Kasumi-1 (cell line): ENCODE measurements at places on chromosomes 7 and 10.

DNA sequence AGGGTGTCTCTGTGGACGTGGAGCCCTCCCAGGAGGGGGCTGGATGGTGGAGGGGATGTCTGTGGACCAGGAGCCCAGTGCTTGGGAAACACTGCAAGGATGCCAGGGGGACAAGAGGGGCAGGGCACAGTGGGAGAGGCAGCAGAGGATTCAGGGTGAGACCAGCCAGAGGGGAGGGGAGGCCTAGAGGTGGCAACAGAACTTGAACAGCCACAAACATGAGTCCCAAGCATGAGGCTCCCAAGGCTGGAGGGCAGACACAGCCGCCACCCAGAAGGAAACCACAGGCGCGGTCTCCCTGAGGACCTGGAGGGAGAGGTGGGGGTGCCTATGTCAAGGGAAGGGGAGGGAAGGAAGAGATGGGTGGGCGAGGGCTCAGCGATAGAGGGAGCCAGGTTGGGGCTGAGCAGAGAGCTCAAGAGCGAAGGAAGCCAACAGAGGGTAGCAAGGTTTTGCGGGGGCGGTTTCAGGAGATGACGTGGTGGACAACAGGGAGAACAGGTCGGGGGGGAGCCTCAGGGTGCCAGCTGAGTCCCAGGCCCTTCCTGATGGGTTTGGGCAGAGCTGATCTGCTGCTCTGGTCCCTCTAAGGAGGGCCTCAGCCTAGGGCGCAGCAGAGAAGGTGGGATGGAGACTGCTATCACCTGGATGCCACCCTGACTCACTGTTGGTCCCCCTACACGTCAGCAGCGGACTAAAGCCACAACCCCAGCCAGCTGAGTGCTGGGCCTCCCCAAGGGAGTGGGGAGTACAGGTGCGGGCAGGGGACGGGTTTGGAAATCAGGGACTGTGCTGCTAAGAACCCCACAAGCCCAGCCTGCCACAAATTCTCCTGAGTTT, 6.7 kb upstream of the PILRA start:
- DNase-seq = peak; percentile 11

DNA sequence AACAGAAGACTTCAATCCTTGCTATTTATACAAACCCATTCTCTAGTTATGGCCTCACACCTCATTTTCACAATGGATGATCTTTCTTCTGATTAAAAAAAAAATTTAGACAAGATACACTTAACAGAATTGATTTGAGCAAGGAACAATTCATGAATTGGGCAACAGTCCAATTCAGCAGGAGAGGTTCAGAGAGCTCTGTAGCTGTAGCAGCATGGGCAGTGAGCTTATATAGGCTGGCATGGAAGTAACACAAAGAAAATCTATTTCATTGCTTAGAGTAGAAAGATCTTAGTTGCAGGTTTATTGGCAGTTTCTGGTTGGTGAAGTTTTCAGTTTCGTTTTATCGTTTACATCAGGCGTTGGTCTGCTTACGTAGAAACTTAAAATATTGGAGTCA, 23.0 kb upstream of the LRGUK start:
- no peak for DNase-seq

DNA sequence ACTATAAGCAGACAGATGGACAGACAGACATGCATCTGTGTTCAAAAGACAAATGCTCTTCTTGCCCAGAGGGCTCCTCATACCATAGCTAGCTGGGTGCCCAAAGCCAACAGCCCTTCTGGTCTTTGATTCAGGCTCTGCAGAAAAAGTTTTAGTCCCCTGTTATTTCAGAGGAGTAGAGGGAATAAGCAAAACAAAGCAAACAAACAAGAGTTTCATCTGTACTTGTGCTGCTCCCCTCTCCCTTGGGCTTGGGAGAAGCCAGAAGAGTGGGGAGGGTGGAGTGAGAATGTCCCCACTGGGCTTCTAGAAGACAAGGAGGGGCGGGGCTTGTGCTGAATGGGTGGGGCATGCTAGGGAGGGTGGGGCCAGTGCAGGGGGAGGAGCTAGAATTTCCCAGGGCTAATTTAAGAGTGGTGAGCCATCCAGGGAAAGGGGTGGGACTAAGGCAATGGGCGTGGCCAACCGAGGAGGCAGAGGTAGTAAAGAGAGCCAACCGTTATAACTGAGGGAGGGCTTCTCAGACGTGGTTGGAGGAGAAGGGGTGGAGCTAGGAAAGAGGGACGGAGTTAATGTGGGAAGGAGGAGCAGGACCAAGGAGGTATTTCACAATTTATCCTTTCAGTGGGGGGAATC, 101.2 kb upstream of the MGMT start:
- no peak for DNase-seq

DNA sequence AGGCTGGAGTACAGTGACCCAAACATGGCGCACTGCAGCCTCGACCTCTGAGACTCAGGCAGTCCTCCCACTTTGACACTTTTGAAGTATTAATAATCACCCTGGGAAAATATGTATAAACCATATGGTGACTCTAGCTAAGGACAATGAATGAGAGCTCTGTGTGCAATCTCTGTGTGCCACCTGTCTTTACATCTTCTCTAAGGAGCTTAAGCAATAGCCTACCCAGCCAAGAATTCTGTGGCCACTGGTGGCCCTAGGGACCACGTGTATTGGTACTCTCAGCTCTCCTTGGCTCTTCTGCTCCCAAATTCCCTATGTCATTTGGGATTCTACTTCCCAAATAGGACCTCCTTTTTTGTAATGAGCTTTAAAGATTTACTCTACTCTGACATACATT, 23.7 kb downstream of the FGF8 start:
- no peak for DNase-seq

- DNase-seq = no peak
Observed at GRCh38 chr7:112501801-112502503, 21.2 kb downstream of the LSMEM1 start.

- no peak for DNase-seq
Observed at GRCh38 chr10:69750011-69750373, 51.7 kb upstream of the COL13A1 start.

DNA sequence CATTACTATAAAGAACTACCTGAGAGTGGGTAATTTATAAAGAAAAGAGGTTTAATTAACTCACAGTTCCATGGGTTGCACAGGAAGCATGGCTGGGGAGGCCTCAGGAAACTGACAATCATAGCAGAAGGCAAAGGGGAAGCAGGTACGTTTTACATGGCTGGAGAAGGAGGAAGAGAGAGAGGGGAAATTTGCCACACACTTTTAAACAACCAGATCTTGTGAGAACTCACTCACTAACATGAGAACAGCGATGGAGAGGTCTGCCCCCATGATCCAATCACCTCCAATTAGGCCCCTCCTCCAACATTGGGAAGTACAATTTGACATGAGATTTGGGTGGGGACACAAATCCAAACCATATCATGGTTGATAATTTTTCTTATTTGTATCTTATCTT, 51.8 kb upstream of the PPP1R9A start:
- no peak for DNase-seq

DNA sequence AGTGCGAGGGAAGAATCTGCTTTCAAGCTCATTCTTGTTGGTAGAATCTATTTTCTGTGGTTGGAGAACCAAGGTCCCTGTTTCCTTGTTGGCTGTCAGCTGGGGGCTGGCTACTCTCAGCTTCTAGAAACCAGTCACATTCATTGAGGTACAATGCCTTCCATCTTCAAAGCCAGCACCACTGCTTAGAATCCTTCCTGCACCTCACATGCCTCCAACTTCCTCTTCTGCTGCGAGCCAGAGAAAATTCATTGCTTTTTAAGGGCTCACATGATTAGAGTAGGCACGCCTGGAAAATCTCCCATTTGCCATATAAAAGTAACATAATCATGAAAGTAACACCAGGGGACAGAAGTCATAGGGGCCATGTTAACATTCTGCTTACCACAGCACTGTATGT, 28.7 kb downstream of the TES start:
- no peak for DNase-seq

DNA sequence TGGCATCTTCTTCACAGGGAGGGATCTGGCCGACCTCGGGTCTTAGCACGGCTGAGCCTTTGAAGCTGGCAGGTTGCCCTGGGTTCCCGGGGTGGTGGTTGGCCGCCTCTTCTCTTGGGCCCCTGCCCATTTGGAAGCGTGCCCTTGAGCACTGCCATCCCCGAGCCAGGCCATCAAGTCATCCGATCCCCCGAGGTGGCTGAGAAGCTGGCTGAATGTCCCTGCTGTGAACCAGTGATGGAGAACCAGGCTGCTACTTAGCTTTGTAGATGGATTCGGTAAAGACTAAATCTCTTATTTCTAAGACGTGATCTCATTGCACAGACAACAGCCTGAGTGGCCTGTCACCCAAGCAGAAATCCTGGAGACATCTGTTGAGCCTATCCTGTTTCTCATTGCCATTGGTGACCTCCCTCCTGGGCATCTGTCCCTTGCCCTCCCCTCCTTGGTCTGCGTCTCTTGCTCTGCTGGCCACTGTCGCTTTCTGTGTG, 74.3 kb downstream of the GRK5 start:
- DNase-seq = no peak

DNA sequence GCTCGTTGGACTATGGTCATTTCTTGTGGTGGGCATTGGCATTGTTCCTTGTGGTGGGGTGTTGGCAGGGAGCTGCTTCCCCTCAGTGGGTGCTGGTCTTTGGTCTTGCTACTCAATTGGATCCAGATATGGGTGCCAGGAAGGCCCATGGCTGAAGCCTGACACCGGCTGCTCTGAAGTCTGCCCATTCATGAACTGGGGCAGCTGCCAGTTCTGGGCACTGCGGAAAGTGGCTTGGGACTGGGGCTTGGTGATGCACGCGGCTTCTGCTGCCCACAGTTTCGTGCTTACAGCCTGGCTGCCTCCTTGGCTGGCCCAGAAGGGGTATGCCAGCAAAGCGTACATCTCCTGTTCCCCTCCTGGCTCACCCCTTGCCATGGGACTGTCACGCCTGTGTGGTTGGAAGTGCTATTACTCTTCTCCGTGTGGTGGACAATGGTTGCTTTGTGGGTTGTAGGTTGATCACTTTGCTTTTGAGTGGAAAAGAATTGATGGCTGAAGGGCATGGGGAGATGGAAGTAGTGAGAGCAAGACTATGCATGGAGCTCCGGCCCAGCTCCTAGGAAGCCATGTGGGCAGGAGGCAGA, 54.7 kb downstream of the ADAMTS14 start:
- DNase-seq = no peak

DNA sequence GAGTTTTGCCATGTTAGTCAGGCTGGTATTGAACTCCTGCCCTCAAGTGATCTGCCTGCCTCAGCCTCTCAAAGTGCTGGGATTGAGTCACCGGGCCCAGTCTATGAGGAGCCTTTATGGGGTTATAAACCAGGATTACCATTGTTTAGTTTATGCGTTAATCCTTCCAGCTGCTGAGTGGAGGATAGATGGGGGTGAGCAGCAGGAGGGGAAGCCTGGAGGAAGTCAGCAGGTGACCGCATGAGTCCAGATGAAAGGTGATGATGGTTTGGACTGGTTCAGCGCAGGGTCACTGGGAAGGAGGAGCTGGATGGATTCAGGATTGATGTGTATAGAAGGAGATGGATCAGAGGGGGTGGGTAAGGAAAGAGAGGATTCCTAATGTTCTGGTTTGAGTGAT, 197.1 kb downstream of the ADAM12 start:
- no peak for DNase-seq

DNA sequence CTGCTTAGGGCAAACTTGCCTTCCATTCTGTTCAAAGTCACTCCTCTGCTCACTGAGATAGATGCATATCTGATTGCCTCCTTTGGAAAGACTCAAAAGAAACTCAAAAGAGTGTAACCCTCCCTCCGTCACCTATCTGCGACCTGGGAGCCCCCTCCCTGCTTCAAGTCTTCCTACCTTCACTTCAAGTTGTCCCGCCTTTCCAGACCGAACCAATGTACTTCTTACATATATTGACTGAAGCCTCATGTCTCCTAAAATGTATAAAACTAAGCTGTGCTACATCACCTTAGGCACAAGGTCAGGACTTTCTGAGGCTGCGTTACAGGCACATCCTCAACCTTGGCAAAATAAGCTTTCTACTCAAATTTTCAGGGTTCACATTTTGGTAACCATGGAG, 77.4 kb upstream of the C1GALT1 start:
- DNase-seq = no peak

- no peak for DNase-seq
Observed at GRCh38 chr7:22329816-22330524, 27.0 kb downstream of the RAPGEF5 start.

DNA sequence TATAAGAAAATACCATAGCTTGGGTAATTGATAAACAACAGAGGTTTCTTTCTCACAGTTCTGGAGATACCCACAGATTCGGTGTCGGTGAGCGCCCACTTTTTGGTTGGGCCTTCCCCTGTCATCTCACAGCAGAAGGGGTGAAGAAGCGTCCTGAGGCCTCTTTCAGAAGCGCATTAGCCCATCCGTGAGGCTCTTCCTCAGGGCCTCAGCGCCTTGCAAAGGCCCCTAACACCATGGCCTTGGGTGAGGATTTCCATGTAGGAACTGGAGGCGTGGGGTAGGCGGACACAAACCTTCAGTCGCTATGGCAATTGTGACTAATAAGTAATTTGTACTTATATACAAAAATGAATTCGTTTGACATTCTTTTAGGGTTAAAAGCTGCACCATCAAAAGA, 316.0 kb downstream of the PTPRN2 start:
- no peak for DNase-seq

DNA sequence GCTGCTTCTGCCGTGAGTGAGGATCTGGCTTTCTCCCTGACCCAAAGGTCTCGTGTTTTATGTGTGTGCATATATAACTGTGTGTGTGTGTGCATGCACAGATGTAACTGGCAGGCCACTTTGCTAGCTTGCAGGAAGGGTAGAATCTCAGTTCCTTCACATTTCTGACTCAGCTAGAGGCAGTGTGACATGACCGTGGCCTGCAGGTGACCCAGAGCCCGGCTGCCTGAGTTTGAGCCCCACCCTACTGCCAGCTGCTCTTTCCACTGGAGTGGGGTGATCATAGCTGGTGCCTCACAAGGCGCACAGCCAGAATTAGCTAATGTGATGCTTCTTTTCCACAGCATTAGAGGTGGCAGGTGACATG, 9.3 kb upstream of the MYL7 start:
- DNase-seq = no peak
